ENCODE measurements at places on chromosomes 2 and 18.
A peak's percentile ranks its signal among the peaks of the same experiment; 100 is the strongest.

- no peak for DNase-seq
Observed at GRCh38 chr2:207938886-207939285, 86.4 kb downstream of the PLEKHM3 start.

GRCh38 chr2:26179446-26179913 is 6.6 kb downstream of the GAREM2 start:
- DNase-seq = no peak

- no peak for DNase-seq
Observed at GRCh38 chr2:241855888-241856422, 2.7 kb downstream of the PDCD1 start.

GRCh38 chr18:79400591-79401381 is 5.1 kb downstream of the NFATC1 start:
- DNase-seq = peak; percentile 45

DNA sequence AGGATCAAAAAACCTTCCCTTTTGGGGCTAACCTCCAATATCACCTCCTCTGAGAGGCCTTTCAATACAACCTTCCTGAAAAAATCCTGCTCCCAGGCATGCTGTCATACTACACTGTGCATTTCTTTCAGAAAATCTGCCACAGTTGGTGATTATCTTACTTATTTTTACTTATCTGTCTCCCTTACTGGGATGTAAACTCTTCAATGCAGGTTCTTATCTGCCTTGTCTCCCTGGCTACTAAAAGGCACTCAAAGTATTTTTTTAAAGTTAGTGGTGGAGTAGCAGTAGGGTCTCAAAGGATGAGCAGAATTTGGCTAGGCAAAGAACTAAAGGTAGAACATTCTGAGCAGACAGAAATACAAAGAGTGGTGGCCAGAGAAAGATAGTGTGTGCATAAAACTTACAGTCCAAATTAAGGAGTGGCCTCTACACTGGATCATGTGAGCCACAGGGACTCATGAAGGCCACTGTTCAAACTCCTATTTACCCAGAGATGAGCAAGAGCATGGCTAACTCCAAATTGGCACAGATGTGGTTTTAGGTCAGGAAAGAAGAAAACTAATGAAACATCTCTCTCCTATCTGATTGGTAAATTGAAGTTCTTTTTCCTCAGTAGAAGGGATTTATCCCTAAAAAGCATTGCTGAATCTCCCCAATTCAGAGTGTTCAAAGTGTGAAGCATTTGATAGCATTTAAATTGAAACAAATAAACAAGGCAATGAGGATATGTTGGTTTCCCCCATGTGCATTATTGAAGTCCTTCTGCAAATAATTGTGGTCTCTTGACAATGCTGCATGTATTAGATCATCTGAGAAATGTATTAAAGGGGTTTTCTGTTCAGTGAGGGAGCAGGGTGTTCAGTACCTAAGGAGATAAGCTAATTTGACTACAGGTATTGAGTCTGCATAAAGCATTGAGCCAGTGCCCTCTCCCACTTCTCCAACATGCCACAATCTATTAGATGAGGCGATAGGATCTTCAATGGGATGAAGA is 285.5 kb downstream of the MREG start:
- DNase-seq = no peak

GRCh38 chr2:67234440-67234839 is 162.7 kb upstream of the ETAA1 start:
- DNase-seq = no peak
